Activated naive CD8-positive, alpha-beta T cell treated with anti-CD3 and anti-CD28 coated beads for 36 hours (primary cell): ENCODE measurements at places on chromosomes 1 and 21. TPM values are rescaled to one million over a fixed set of nuclear protein-coding genes. Genes with fewer than 3 reads are reported as not detected.

Gene VANGL2
- 0.31 TPM for total RNA-seq

Gene KRTAP21-2
- total RNA-seq: not detected

Gene COL16A1
- 0.36 TPM for total RNA-seq

Gene KRTAP7-1
- total RNA-seq: not detected

Gene SPATC1L
- 6.3 TPM for total RNA-seq

Gene FHAD1
- 0.49 TPM for total RNA-seq

GRCh38 chr1:168506204-168506819 lies 37.5 kb downstream of the XCL2 start:
- H3K36me3 ChIP-seq: peaks cover 2% of the 10 kb centered on the region
- H3K27me3 ChIP-seq: no peaks in the 10 kb centered on the region
- H3K4me3 ChIP-seq: no peak overlapping the region
- no peak overlapping the region for H3K27ac ChIP-seq
- no peak for DNase-seq

GRCh38 chr1:205315008-205315618 lies 6.4 kb downstream of the NUAK2 start:
- no peaks in the 10 kb centered on the region for H3K27me3 ChIP-seq
- H3K4me1 ChIP-seq: peaks cover 91% of the 10 kb centered on the region
- peaks cover 2% of the 10 kb centered on the region for H3K36me3 ChIP-seq
- peak overlapping the region; percentile 77 for H3K4me3 ChIP-seq
- H3K27ac ChIP-seq: peak overlapping the region; percentile 96

DNA sequence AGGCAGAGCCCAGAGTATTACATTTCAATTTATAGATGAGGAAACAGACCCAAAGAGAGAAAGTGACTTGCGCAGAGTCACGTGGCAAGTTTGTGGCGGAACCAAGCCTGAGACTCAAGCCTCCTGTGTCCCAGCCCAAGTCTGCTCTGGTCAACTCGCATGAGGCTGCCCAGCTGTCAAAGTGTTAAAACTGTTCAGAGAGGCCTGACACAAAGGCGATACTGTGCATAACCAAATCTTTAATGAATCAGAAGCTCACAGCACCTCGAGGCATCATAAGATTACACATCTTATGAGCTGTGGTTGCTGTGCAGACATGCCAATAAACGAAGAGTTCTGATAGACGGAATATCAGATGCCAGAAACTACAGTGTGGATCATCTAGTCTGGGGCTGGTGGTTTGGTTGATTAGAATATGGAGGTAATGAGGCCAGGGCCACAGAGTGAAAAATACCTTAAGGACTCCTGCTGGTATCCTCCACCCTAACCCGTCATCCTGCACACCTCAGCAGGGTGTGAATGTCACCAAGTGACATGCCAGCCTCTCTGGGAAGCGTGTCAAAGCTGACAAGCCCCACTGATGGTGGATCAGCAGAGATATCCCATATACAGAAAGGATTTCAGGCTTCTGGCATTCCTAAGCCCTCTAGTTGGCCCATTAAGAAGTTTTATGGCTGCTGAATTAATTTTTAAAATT lies 42.2 kb downstream of the TNNT2 start:
- no peaks in the 10 kb centered on the region for H3K4me1 ChIP-seq
- no peak overlapping the region for H3K27ac ChIP-seq
- H3K27me3 ChIP-seq: no peaks in the 10 kb centered on the region
- H3K36me3 ChIP-seq: no peaks in the 10 kb centered on the region

DNA sequence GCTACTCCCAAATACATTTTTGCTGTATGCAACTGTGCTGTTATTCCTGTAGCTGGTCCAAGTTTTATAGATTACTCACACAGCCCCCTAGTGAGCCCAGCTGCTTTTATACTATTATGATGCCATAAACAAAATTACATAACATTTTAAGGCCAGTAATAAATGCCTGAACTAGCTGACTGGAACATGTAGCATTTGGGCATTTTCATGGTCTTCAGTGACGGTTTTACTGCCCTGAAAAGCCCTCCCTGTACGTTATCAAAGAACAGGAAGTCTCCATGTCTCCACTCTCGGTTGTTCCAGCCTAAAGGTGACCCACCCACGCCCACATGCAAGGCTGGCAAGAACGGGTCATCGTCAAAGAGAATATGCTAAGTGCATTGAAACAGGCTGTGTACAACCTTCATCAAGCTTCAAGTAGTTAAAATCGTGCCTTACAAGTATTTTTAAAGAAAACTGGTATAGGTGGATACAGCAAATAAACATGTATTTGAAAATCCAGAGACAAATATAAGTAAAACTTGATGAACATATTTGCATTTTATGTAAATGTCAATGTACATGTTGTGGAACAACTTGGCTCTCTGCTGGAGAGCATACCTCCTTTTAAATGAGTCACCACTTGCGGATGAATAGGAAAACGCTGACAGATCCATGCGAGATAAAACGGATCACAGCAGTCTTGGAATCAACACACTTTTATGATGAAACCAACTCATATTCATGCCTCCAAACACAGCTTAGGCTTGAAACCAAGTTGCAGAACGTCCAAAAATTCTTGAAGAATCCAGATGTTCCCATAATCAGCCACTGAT lies 520.5 kb downstream of the SMYD3 start:
- DNase-seq: no peak
- no peaks in the 10 kb centered on the region for H3K27me3 ChIP-seq
- peaks cover 2% of the 10 kb centered on the region for H3K4me1 ChIP-seq
- no peak overlapping the region for H3K4me3 ChIP-seq
- H3K27ac ChIP-seq: no peak overlapping the region

GRCh38 chr1:94769551-94769950 lies 50.6 kb upstream of the SLC44A3 start:
- H3K4me1 ChIP-seq: peaks cover 6% of the 10 kb centered on the region
- no peak for DNase-seq
- H3K27me3 ChIP-seq: no peaks in the 10 kb centered on the region
- no peaks in the 10 kb centered on the region for H3K36me3 ChIP-seq
- no peak overlapping the region for H3K4me3 ChIP-seq

DNA sequence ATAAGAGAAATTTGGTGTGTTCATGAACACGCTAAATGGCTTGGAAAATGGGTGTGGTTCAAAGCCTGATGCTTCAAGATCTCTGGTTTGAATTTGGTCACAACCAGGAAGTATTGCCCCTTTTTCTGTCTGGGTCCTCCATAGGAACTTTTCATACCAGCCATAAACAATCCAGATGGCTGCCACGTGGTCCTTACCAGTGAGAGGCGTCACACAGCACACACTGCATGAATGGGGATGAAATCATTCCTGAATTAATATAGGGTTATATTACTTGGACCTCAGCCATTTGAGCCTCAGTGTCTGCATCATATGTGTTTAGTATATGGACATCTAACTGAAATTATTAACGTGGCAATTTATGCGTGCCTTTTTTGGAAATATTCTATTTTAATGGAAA lies 64.0 kb downstream of the PRRX1 start:
- no peak overlapping the region for H3K27ac ChIP-seq
- no peak overlapping the region for H3K4me3 ChIP-seq
- DNase-seq: no peak
- no peaks in the 10 kb centered on the region for H3K36me3 ChIP-seq
- H3K4me1 ChIP-seq: no peaks in the 10 kb centered on the region

DNA sequence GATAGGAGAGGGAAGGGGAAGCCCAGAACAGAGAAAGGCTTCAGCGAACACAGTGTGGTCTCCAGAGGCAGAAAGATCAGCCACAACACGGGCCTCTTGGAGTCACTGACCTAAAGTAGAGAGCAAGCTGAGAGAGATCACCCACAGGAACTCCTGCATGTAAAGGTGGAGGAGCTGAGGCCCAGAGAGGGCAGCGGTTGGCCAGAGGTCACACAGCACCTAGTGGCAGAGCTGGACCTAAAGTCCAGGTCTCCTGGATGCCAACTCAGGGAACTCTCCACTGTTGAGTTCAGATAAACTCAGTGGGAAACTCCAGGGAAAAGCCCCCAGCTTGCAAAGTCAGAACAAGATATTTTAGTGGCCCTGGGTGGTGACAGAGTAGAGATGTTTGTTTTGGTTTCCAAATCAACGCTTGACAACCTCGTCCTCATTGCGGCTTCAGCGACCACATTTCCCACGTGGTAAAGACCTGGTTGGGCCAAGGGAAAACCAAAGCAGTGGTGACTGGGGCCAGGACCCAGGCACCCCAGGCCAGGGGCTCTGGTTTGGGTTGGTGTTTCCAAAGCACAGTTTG lies 4.6 kb downstream of the IFFO2 start:
- peaks cover 13% of the 10 kb centered on the region for H3K36me3 ChIP-seq
- DNase-seq: peak; percentile 89
- H3K4me3 ChIP-seq: peak overlapping the region; percentile 57
- H3K27me3 ChIP-seq: no peaks in the 10 kb centered on the region
- H3K4me1 ChIP-seq: peaks cover 80% of the 10 kb centered on the region

GRCh38 chr1:110214454-110215404 lies 4.6 kb downstream of the KCNC4 start:
- no peak overlapping the region for H3K27ac ChIP-seq
- no peaks in the 10 kb centered on the region for H3K36me3 ChIP-seq
- no peak overlapping the region for H3K4me3 ChIP-seq
- DNase-seq: no peak

DNA sequence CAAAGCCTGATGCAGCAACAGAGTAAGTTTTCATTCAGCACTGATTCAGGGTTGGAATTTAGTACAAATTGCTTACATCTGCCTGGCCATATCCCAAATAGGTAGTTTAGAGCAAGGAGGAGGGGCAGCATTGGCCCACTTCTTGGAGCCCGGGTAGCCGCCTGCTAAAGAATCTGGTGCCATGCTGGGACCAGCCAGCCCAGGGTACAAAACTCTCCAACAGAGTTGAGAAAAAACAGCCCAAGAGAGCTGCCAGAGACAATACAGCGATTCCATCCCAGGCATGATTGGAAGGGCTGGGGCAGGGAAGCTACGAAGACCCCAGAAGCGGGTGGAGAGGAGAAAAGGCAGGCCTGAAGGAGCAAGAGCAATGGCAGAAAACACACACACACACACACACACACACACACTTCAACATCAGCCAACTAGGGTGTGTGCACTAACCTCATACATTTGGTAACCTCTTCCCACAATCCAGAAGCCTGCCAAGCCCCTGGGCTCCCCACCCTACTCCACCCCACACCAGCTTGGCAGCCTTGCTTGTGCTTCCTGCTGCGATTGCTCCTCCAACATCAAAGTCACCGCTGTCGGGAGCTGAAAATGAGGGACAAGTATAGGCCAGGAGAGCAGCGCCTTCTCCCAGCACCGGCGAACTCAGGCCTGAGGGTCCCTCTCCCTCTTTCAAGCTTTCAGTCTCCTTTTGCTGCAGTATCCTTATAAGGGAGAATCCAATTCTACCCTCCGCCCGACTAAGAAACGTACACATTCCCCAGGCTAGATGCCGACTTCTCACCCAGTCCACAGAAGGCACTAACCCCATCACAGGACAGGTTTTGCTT lies 1.2 kb downstream of the PIK3C2B start:
- no peaks in the 10 kb centered on the region for H3K27me3 ChIP-seq
- H3K36me3 ChIP-seq: peaks cover 5% of the 10 kb centered on the region
- H3K27ac ChIP-seq: peak overlapping the region; percentile 80
- peak overlapping the region; percentile 89 for H3K4me3 ChIP-seq
- DNase-seq: no peak
- peaks cover 47% of the 10 kb centered on the region for H3K4me1 ChIP-seq

GRCh38 chr1:169363046-169363730 lies 4.4 kb downstream of the NME7 start:
- H3K27ac ChIP-seq: peak overlapping the region; percentile 86
- H3K36me3 ChIP-seq: peaks cover 18% of the 10 kb centered on the region
- peak overlapping the region; percentile 40 for H3K4me3 ChIP-seq
- peak; percentile 54 for DNase-seq
- peaks cover 23% of the 10 kb centered on the region for H3K4me1 ChIP-seq

- no peaks in the 10 kb centered on the region for H3K27me3 ChIP-seq
- no peak overlapping the region for H3K4me3 ChIP-seq
- no peaks in the 10 kb centered on the region for H3K4me1 ChIP-seq
- H3K36me3 ChIP-seq: no peaks in the 10 kb centered on the region
- H3K27ac ChIP-seq: no peak overlapping the region
Measured at GRCh38 chr1:167083871-167084270, 6.3 kb downstream of the GPA33 start.

- H3K36me3 ChIP-seq: peaks cover 14% of the 10 kb centered on the region
- H3K4me3 ChIP-seq: no peak overlapping the region
- no peak for DNase-seq
Measured at GRCh38 chr1:168442931-168443330, 100.9 kb downstream of the XCL2 start.

DNA sequence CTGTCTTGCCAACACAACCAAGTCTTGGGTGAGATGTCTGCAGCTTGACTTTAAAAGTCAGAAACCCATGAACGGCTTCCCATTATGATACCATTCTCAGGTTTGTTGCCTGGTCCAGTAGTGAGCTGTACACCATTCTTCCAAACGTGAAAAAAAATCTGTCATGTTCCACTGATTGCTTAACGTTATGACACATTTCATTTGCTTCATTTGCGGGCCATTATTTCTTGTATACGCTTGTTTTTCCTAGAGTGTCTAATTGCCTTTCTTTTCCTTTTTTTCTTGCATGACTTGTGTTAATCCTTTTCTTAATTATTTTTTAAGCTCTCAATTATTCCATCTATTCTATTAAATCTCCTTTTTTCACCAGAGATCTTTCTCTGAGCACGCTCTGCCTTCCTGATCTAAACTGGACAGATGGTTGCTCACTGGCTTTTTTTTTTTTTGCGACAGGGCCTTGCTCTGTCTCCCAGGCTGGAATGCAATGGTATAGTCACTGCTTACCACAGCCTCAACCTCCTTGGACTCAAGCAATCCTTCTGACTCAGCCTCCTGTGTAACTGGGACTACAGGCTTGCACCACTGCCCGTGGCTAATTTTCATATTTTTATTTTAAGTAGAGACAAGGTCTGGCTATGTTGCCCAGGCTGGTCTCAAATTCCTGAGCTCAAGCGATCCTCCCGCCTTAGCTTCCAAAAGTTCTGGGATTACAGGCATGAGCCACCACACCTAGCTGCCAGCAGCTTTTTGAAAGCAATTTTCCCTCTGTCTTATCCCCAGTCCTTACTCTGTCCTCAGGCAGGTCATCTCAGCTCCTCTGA lies 31.7 kb upstream of the CAMTA1 start:
- no peak for DNase-seq
- no peak overlapping the region for H3K27ac ChIP-seq
- no peaks in the 10 kb centered on the region for H3K36me3 ChIP-seq

GRCh38 chr1:87950369-87950768 lies 621.7 kb downstream of the LMO4 start:
- no peaks in the 10 kb centered on the region for H3K36me3 ChIP-seq
- H3K4me3 ChIP-seq: no peak overlapping the region
- no peak for DNase-seq
- no peaks in the 10 kb centered on the region for H3K4me1 ChIP-seq
- no peak overlapping the region for H3K27ac ChIP-seq
